Neural crest cell (in vitro differentiated cells): ENCODE measurements at places on chromosomes 6 and 20. TPM values are rescaled to one million over a fixed set of nuclear protein-coding genes. Genes with fewer than 3 reads are reported as not detected.

- no peaks in the 10 kb centered on the region for H3K4me1 ChIP-seq
- H3K36me3 ChIP-seq, result no peaks in the 10 kb centered on the region
- H3K4me3 ChIP-seq, result no peak overlapping the region
- peaks cover 6% of the 10 kb centered on the region for H3K27me3 ChIP-seq
These were observed 8.3 kb downstream of the RIPOR3 start for GRCh38 chr20:50682947-50683530.

- no peak overlapping the region for H3K27ac ChIP-seq
- no peak overlapping the region for H3K4me3 ChIP-seq
- no peak for DNase-seq
- no peaks in the 10 kb centered on the region for H3K4me1 ChIP-seq
- no peaks in the 10 kb centered on the region for H3K27me3 ChIP-seq
These were observed 981.3 kb upstream of the FLRT3 start for GRCh38 chr20:15318682-15319081.

NCOA3 gene
- total RNA-seq, result 23.9 and 25.7 TPM in 2 replicates

DNA sequence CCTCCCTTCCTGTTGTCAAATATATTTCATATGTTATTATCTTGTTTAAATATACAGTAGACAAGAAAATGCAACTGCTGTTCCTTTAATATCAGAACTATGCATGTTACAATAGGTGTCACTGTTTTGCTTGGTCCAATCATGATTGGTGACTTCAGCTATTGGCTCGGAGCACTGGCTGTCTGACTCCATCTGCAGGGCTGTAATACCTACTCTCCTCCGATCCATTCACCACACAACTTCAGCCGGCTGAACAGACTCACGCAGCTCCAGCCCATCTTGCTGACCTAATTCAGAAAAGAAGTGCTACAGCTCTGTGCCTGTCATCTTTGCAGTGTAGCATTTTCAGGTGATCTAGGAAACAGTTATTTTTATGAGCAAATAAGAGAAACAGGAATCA lies at the start of gene BTBD3:
TSS of gene BTBD3 (plus strand) at position 231 of the 400 bp plus-strand sequence. CDS start 383 bp downstream, outside the sequence.
- H3K27ac ChIP-seq, result peak within 1 kb of the TSS; percentile 76
- peaks cover 48% of the 10 kb centered on the region for H3K4me1 ChIP-seq
- no peaks in the 10 kb centered on the region for H3K27me3 ChIP-seq
- H3K36me3 ChIP-seq, result peaks cover 5% of the 10 kb centered on the region

DNA sequence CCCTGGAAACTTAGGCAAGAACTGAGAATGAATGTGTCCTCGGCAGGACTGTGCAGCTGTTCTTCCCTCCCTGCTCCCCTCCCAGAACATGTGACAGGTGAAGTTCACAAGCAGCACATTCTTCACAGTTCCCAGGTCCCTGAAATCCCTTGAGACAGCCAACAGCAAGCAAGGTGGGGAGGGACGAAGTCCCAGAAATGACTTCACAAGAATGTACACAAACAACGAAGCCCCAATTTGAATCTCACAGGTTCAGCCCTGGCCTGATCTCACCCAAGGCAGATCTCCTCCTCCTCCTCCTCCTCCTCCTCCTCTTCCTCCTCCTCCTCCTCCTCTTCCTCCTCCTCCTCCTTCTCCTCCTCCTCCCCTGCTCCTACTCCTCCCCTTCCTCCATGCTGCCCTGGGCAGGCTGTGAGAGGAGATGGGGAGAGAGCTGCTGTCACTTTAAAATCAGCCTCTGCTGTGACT lies 32.4 kb downstream of the WRNIP1 start:
- no peak overlapping the region for H3K4me3 ChIP-seq
- H3K27ac ChIP-seq, result no peak overlapping the region
- no peaks in the 10 kb centered on the region for H3K27me3 ChIP-seq
- H3K36me3 ChIP-seq, result no peaks in the 10 kb centered on the region
- H3K4me1 ChIP-seq, result peaks cover 16% of the 10 kb centered on the region

DNA sequence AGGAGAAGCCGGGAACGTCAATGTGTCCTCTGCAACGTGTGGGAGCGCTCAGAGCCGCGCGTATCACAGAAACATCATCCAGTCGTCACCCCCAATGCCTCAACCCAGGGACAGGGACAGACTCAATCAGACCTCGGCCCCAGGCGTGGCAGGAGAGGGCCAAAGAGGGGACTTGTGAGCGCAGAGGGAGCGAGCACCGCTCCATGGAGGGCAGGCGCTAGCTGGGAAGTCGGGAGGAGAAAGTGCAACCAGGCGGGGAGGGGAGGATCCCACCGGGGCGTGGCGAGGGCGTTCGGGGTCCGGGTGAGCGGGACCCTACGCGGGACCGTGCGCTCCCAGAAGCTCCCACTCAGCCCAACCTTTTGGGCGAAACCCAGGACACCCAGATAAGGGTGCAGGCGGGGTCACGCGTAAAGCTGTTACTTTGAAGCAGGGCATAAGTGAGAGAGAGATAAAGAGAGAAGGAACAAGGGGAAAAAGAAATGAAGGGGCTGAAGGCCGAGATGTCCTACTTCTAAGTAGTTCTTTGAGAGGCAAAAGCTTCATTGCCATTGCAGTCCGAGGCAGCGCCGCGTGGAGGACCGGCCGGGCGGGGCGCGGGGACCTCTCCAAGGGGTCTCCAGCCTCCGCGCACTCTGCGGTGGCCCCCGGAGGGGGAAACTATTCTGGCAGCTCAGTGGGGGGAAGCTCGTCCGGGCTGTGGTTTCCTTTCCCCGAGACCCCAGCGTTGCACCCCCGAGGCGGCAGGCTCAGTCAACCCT lies 862 bp upstream of the SOBP start:
- H3K4me3 ChIP-seq, result peak overlapping the region; percentile 100
- H3K4me1 ChIP-seq, result peaks cover 13% of the 10 kb centered on the region
- DNase-seq, result peak; percentile 53
- peaks cover 30% of the 10 kb centered on the region for H3K27me3 ChIP-seq
- no peaks in the 10 kb centered on the region for H3K36me3 ChIP-seq

COX4I2 gene
- not detected in 2 replicates for total RNA-seq

DNA sequence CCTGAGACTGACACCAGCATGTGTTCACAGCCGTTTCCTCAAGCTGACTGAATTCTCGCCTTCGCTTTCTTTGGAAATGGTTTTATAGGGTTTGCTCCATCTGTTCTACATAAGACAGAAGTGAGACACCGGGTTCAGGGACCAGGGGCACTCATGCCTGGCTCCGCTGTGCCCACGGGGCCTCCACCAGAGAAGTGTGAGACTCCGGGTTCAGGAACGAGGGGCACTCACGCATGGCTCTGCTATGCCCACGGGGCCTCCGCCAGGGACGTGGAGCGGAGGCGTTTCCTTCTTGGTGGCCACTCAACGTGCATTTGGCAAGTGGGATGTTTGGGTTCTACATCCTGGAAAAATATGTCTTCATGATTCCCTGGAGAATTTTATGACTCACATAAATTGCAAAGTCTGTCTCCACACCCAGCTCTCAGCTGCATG lies 106.6 kb downstream of the RNASET2 start:
- peak overlapping the region; percentile 46 for H3K27ac ChIP-seq
- no peak for DNase-seq
- H3K4me1 ChIP-seq, result no peaks in the 10 kb centered on the region
- H3K27me3 ChIP-seq, result no peaks in the 10 kb centered on the region
- H3K36me3 ChIP-seq, result peaks cover 15% of the 10 kb centered on the region
- no peak overlapping the region for H3K4me3 ChIP-seq

SLC17A2 gene
- not detected in 2 replicates for total RNA-seq

DNA sequence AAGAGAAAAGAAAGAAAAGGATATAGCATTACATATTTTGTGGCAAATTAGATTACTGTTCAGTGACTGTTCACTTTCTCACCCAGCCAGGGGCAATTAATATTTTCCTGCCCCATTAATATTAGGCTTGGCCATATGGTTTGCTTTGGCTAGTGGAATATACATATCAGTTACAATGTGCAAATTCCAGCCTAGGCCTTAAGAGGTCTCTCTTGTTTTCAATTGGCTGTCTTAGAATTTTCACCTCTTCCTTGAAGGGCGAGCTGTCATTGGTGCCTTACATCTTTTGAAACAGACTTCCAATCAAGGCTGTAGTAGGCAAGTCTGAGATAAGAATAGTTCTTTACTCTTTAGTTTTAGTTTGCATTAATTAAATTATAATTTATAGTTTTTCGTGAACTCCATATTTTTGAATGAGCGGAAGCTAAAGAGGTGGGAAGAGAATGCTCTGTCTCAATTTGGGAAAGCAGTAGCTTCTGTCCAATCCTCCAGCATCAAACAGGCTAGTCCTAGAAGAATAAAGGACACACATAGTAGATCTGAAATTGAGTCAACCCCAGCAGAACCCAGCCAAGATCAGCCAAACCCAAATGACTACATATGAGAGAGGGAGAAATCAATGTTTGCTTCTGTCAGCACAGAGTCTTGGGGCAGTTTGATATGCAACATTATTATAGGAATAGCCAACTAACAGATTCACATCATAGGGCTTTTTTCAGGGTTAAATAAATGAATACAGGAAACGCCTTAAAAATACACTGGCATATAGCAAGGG lies 6.3 kb upstream of the CSNK2A1 start:
- H3K36me3 ChIP-seq, result no peaks in the 10 kb centered on the region
- no peak for DNase-seq

GRCh38 chr6:15274692-15275387 lies 29.0 kb downstream of the JARID2 start:
- no peaks in the 10 kb centered on the region for H3K27me3 ChIP-seq
- H3K4me1 ChIP-seq, result peaks cover 32% of the 10 kb centered on the region
- H3K36me3 ChIP-seq, result no peaks in the 10 kb centered on the region
- no peak for DNase-seq
- no peak overlapping the region for H3K4me3 ChIP-seq
- H3K27ac ChIP-seq, result no peak overlapping the region

- H3K4me3 ChIP-seq, result no peak overlapping the region
- no peak for DNase-seq
- peaks cover 2% of the 10 kb centered on the region for H3K36me3 ChIP-seq
- H3K27me3 ChIP-seq, result no peaks in the 10 kb centered on the region
- no peak overlapping the region for H3K27ac ChIP-seq
- no peaks in the 10 kb centered on the region for H3K4me1 ChIP-seq
These were observed 36.8 kb upstream of the SAMD3 start for GRCh38 chr6:130259557-130259956.

- no peak overlapping the region for H3K4me3 ChIP-seq
- H3K27me3 ChIP-seq, result no peaks in the 10 kb centered on the region
- DNase-seq, result peak; percentile 8
- H3K36me3 ChIP-seq, result no peaks in the 10 kb centered on the region
- peaks cover 20% of the 10 kb centered on the region for H3K4me1 ChIP-seq
These were observed 25.6 kb upstream of the GABRR1 start for GRCh38 chr6:89242574-89243330.

- no peaks in the 10 kb centered on the region for H3K27me3 ChIP-seq
- no peak for DNase-seq
- H3K4me3 ChIP-seq, result no peak overlapping the region
- no peaks in the 10 kb centered on the region for H3K4me1 ChIP-seq
- H3K27ac ChIP-seq, result peak overlapping the region; percentile 2
These were observed 302.2 kb upstream of the EPHA7 start for GRCh38 chr6:93721386-93722048.

HSPA12B gene
- 1.1 and 1.3 TPM in 2 replicates for total RNA-seq

- H3K27me3 ChIP-seq, result peaks cover 17% of the 10 kb centered on the region
- no peak overlapping the region for H3K27ac ChIP-seq
- no peak overlapping the region for H3K4me3 ChIP-seq
- no peak for DNase-seq
These were observed 7.0 kb upstream of the PLTP start for GRCh38 chr20:45918779-45919537.
